ENCODE measurements at places on chromosomes 5 and 9.
A peak's percentile ranks its signal among the peaks of the same experiment; 100 is the strongest.

- DNase-seq = no peak
Measured at GRCh38 chr5:143742951-143743350, 69.0 kb upstream of the HMHB1 start.

- DNase-seq = peak; percentile 71
Measured at GRCh38 chr5:74648835-74649293, 8.3 kb upstream of the ENC1 start.

DNA sequence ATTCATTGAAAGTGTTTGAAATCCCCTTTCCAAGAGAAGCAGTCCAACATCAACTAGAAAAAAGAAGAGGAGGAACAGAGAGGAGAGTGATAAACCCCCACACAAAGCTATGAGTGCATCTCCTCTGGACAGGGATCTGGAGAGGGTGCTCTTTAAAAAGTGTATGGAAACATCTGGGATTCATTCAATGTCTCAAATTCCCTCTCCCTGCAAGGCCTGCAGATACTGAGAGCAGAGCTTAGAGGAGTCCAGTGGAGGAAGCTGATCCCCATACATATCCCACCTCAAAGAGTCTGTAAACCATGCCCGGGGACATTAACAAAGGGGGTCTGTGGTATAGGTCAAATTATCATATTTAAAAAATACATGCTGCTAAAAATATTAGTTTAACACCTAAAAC, 2.2 kb downstream of the SPOCK1 start:
- no peak for DNase-seq

GRCh38 chr5:142475102-142475513, 150.3 kb upstream of the SPRY4 start:
- peak; percentile 1 for DNase-seq

DNA sequence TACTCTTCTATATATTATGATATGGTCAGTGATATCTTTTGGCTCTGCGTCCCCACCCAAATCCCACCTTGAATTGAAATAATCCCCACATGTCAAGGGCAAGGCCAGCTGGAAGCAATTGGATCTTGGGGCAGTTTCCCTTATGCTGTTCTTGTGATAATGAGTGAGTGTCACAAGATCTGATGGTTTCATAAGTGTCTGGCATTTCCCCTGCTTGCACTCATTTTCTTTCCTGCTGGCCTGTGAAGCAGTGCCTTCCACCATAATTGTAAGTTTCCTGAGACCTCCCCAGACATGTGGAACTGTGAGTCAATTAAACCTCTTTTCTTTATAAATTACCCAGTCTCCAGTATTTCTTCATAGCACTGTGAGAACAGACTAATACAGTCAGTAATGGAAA, 45.0 kb upstream of the TNC start:
- DNase-seq = no peak

DNA sequence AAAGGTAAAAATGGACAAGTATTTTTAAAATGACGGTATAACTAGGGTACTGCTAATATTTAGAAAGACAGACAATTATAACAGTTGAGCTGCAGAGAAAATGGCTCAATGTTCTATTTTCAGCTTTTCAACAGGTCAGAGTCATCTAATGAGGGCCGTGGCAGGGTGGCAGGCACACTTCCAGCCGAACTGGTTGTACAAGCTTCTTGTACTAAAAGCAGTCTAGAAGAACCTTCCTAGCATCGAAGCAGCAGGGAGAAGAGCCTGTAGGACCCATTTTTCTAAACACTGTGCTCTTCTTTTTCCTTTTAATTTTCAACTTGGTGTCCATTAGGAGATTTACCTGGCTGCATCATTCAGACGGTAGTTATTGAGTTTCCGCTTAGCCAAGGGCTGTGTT, 85.6 kb downstream of the SLC28A3 start:
- peak; percentile 57 for DNase-seq

- peak; percentile 69 for DNase-seq
Measured at GRCh38 chr5:113663879-113664541, 150.5 kb downstream of the YTHDC2 start.

- DNase-seq = no peak
Measured at GRCh38 chr9:124214116-124214515, 43.6 kb upstream of the NEK6 start.

- peak; percentile 67 for DNase-seq
Measured at GRCh38 chr5:104184264-104184663, 621.7 kb upstream of the NUDT12 start.

DNA sequence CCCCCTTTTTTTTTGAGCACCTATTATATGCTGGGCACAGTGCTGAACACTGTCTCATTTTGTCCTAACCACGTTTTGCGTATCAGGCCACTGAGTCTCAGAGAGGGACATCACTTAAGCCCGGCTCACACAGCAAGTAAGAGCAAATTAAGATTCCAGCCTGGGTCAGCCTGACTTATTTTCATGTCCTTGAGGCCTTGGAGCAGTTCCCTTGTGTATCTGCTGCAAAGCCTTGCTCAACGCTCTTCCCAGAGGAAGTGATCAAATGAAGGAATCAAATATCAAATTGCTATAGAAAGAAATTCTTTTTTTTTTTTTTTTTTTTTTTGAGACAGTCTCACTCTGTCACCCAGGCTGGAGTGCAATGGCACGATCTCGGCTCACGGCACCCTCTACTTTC, 30.7 kb downstream of the ERGIC1 start:
- no peak for DNase-seq

DNA sequence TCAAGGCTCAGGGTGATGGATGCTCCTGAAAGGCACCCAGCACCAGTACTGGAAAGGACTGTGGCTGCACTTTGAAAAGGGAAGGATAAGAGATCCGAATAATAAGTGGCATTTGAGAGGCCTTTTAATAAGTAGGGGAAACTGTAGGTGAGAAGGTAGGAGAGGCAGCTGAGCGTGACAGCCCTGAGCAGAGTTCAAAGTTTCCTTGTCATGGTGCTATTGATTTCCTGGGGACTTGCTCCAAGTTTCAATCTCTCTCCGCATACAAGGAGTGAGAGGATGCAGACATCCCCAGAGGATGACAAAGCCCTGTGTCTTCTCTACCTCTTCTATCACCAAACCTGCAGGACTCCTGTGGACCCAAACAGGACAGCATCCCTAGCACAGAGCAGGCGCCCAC, 354.5 kb downstream of the SPOCK1 start:
- no peak for DNase-seq

- no peak for DNase-seq
Measured at GRCh38 chr9:92954886-92955285, 7.6 kb downstream of the FGD3 start.

DNA sequence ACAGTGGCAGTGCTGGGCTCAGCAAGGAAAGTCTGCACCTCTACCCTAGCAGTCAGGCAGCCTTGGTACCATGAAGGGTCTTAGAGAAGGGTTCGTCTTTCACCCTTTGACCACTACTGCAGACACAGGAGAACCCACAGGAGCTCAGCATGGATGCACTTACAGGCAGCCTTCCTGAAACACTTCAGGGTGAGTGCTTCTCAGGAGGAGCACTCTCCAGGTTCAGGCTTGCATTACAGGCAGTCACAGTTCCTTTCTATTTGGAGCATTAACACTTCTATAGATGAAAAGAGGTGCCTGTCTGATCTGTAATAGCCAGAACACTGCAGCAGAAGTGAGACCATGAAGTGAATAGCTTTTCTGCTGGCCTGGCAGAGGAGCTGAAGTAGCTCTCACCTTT, 8.7 kb upstream of the CYLC2 start:
- no peak for DNase-seq

- no peak for DNase-seq
Measured at GRCh38 chr9:129287619-129288305, 109.7 kb upstream of the IER5L start.
